Endothelial cell (in vitro differentiated cells): ENCODE measurements at places on chromosomes 2 and 18. TPM values are rescaled to one million over a fixed set of nuclear protein-coding genes. Genes with fewer than 3 reads are reported as not detected.

Gene C2orf92
- 15.1 TPM for total RNA-seq

- no peaks in the 10 kb centered on the region for H3K27me3 ChIP-seq
- H3K36me3 ChIP-seq: no peaks in the 10 kb centered on the region
- no peak overlapping the region for H3K4me3 ChIP-seq
- DNase-seq: no peak
- H3K4me1 ChIP-seq: peaks cover 6% of the 10 kb centered on the region
Measured at GRCh38 chr2:66929632-66930338, 467.3 kb upstream of the ETAA1 start.

GRCh38 chr2:128835342-128835855 lies 516.7 kb upstream of the HS6ST1 start:
- no peak overlapping the region for H3K4me3 ChIP-seq
- H3K36me3 ChIP-seq: no peaks in the 10 kb centered on the region
- H3K27ac ChIP-seq: no peak overlapping the region
- H3K4me1 ChIP-seq: peaks cover 4% of the 10 kb centered on the region

- H3K27me3 ChIP-seq: peaks cover 1% of the 10 kb centered on the region
- no peaks in the 10 kb centered on the region for H3K4me1 ChIP-seq
- H3K36me3 ChIP-seq: no peaks in the 10 kb centered on the region
- no peak overlapping the region for H3K4me3 ChIP-seq
Measured at GRCh38 chr2:222380456-222380855, 43.9 kb upstream of the SGPP2 start.

DNA sequence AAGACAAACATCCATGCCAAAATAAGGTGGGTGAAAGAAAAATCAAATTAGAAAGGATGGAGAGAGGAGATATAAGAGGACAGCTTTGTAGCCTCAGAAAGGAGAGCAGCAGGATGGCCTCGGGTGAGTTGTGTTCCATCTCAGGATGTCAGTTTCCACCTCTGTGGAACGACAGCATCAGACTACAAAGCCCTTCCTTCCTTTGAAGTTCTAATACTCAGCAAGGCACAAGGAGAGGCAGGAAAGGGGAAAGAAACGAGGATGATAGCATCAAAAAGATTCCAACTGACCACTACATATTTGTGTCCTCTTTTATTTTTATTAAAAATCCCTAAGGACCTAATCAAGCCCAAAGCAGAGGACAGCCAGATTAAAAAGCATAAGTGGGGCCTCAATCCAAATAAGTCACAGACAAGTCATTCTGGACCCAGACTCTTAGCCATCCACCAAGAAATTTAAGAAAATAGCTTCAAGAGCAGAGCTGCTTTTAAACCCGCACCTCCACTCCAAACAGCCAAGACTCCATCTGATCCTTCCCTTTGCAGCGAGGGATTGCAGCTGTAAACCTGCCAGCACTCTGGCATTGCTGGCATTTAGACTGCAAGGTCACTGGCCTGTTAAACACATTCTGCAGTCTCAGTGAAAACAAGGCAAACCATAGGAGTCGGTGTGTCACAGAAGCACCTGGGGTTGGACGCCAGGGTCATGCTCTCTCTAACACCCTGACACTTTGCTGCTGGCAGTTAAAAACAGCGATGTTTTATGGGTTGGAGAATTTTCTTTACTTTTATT lies 314.5 kb upstream of the CHAC2 start:
- H3K36me3 ChIP-seq: no peaks in the 10 kb centered on the region
- no peak overlapping the region for H3K4me3 ChIP-seq
- peaks cover 5% of the 10 kb centered on the region for H3K4me1 ChIP-seq
- peaks cover 6% of the 10 kb centered on the region for H3K27me3 ChIP-seq
- no peak for DNase-seq

DNA sequence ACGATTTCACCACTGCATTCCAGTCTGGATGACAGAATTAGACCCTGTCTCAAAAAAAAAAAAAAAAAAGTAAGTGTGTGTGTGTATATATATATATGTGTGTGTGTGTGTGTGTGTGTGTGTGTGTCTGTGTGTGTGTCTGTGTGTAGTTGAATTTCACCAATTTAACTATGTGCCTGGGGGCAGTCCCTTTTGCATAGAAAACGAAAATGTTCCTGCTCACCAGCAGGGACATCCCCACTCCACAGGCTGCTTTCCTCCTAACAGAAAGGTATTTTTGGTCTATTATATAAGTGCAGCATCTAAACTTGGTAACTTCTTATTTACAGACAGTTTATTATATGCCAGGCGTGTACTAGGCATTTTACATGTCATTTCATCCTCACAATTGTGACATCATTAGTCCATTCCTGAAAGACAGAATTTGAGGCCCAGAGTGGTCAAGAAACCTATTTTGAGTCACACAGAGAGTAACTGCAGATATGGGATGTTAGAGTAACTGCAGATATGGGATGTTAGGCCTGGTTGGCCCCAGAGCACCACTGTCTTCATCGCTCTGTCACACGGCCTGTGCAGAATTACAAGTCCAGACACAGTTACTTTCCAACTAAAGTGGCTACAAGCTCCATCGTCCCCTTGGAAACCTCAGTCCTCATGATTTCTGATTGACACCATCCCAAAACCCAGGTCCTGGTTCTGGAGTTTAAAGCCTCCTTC lies 9.3 kb upstream of the TTL start:
- H3K27ac ChIP-seq: no peak overlapping the region
- H3K27me3 ChIP-seq: peaks cover 1% of the 10 kb centered on the region
- H3K4me3 ChIP-seq: no peak overlapping the region
- no peak for DNase-seq

GRCh38 chr2:221102896-221103688 lies 469.0 kb downstream of the EPHA4 start:
- no peak overlapping the region for H3K4me3 ChIP-seq
- H3K4me1 ChIP-seq: peaks cover 8% of the 10 kb centered on the region
- H3K27me3 ChIP-seq: no peaks in the 10 kb centered on the region
- no peak for DNase-seq
- H3K27ac ChIP-seq: no peak overlapping the region

Gene PAIP2B
- total RNA-seq: 2.9 TPM

Gene STK16
- total RNA-seq: 29.5 TPM

Gene RGPD4
- total RNA-seq: not detected

DNA sequence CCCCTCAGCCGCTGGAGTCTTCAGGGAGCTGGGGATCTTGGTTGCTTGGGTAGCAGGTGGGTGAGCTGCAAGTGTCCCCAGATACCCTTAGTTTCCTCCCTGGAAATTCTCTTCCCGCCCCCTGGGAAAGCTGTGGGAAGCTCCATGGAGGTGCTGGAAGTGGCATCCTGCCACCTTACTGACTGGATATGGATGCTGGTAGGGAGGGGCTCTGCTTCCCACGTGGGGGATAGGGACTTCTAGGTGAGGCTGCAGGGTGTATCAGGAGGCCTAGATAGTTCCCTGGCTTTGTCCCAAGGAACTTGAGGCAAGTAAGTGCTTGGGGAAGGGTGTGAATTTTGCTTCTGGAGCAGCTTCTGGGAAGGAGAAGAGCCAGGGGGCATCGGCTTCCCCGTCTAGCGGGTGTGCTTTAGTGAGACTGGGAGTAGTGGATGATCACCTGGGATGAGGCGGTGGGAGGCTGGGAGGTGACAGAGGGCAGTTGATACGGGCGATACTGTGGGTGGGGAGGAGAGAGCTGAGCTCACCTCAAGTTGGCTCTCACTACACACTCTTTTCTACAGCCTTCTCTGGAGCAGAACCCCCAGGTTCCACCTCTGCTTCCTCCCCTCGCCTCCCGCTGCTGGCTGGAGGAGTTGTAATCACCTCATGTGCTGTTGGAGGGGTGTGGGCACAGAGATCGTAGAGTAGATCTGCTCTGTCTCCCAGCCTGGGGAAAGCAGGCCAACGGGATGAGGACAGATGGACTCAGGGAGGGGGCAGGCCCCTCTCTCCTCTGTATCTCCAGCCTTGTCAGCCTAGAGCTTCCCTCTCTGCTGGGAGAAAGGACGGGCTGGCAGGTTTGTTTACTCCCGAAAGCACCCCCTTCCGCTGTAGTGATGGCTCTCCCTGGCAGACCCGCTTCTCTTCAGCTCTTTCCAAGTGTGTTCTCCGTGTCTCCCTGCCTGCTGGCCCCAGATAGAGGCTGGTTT lies 19.8 kb downstream of the TET3 start:
- H3K27ac ChIP-seq: no peak overlapping the region
- DNase-seq: no peak
- peaks cover 48% of the 10 kb centered on the region for H3K4me1 ChIP-seq
- peaks cover 5% of the 10 kb centered on the region for H3K36me3 ChIP-seq
- H3K4me3 ChIP-seq: no peak overlapping the region
- H3K27me3 ChIP-seq: peaks cover 4% of the 10 kb centered on the region

Gene EPG5
- total RNA-seq: 26.1 TPM

DNA sequence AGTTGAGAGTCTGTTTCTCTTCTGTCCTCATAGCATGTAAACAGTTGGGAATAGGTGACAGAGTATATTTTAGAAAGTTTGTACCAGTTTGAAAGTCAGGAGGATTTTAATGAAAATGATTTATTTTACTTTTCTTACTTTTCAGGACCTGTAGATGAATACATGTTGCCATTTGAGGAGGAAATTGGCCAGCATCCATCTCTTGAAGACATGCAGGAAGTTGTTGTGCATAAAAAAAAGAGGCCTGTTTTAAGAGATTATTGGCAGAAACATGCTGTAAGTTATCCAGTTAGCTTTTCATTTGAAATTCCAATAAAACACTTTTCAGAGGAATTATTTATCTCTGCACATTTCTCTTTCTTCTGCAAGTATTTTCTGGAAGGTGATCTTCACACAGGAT lies 81.1 kb downstream of the ACVR2A start:
- H3K4me1 ChIP-seq: no peaks in the 10 kb centered on the region
- H3K4me3 ChIP-seq: no peak overlapping the region
- H3K27ac ChIP-seq: peak overlapping the region; percentile 37
- H3K27me3 ChIP-seq: no peaks in the 10 kb centered on the region
- DNase-seq: no peak

Gene TLX2
- not detected for total RNA-seq

GRCh38 chr2:168439536-168439935 lies 16.5 kb upstream of the CERS6 start:
- no peaks in the 10 kb centered on the region for H3K36me3 ChIP-seq
- no peak for DNase-seq
- H3K4me1 ChIP-seq: peaks cover 3% of the 10 kb centered on the region
- H3K4me3 ChIP-seq: no peak overlapping the region
- no peak overlapping the region for H3K27ac ChIP-seq

Gene ABCG5
- total RNA-seq: not detected

DNA sequence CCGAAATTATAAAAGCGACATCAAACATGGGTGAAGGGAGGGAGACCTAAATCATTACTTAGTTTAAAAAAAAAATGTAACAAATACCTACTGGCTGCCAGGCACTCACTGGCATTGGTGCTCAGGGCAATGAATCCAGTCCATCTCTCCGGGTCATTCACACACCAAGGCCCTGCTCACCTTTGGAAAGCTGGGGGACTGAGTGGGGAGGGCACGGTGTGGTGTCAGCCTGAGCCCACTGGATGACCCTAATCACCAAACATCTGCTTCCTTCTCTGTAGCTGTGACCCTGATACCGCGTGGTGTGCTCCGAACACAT lies 336 bp upstream of the DDX1 start:
- DNase-seq: no peak
- H3K4me3 ChIP-seq: peak overlapping the region; percentile 93
- H3K27ac ChIP-seq: peak overlapping the region; percentile 32
- peaks cover 3% of the 10 kb centered on the region for H3K36me3 ChIP-seq

DNA sequence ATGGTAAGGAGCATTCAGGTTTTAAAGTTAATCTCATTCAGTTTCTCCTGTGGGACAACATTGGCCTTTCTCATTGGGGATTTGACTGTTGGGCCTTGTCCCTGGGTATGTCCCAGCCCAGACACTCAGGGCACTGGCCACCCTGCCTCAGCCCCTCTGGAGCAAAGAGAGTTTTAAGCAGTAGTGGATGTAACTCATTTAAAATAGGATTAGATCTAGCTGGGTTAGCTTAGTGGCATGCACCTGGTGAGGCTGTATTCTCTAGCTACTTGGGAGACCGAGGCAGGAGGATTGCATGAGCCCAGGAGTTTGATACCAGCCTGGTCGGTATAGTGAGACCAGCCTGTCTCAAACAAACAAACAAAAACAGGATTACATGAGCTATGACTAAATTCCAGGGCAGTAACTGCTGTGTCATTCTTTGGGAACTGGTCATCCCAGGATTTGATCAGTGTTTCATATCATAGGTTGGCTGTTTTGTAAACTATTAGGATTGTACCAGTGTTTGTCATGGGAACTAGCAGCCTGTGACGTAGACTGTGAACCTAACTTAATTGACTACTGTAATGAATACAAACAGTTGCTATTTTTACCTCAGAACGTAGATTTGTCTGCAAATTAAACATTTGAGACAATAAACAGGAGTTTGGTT lies 12.5 kb downstream of the INPP4A start:
- H3K4me1 ChIP-seq: peaks cover 17% of the 10 kb centered on the region
- no peak overlapping the region for H3K27ac ChIP-seq
- peaks cover 15% of the 10 kb centered on the region for H3K27me3 ChIP-seq
- DNase-seq: no peak
- H3K36me3 ChIP-seq: no peaks in the 10 kb centered on the region

Gene ANKRD29
- total RNA-seq: not detected

Gene ALPP
- not detected for total RNA-seq

DNA sequence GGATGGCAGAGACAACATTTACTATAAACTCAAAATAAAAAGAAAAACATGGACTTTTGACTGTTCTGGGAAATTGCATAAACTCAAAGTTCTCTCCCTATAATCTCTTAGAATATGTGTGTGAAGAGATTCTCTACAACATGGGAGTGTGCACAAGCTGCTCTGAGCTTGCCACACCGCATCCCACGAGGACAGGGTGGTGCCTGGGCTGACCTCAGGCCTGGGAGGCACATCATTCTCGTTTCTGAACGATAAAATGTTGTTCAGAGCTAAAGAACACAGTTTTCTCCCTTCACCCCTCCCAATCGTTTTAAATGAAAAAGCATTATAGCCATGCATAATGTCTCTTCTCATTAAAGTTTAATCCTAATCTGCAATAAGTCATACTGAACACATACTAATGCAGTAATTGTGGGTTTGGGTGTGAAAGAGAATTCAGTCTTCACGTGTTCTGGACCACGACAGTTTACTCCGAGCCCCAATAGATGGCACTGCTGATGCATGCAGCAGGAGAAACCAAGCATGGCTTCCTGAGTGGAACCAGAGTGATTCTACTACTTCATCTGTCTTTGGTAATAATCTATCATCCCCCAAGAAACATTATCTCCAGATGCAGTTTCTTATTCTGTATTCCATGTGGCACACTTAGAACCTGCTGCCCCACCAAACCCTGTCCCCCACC lies 46.9 kb upstream of the LAMA1 start:
- no peaks in the 10 kb centered on the region for H3K36me3 ChIP-seq
- no peaks in the 10 kb centered on the region for H3K27me3 ChIP-seq
- DNase-seq: peak; percentile 15
- H3K27ac ChIP-seq: no peak overlapping the region
- no peak overlapping the region for H3K4me3 ChIP-seq

Gene FBXO48
- total RNA-seq: 1.6 TPM

DNA sequence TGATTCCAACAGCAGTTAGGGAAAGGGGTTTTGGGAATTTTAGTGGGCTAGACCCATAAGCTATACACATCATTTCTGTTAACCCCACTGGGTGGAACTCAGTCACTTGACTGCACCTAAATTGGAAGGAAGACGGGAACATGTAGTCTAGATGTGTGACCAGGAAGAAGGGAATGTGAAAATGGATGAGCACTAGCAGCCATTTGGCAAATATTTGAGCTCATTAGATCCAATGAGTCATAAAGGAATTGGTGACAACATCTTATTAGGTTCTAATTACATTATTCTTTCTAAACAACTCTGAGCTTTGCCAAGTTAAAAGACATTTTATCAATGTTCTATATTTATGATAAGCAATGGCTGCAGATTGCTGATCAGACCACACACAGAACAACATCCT lies 400.6 kb downstream of the IRS1 start:
- H3K27ac ChIP-seq: no peak overlapping the region
- peaks cover 1% of the 10 kb centered on the region for H3K27me3 ChIP-seq
- DNase-seq: no peak
- no peak overlapping the region for H3K4me3 ChIP-seq
- H3K36me3 ChIP-seq: no peaks in the 10 kb centered on the region
- H3K4me1 ChIP-seq: no peaks in the 10 kb centered on the region
